ENCODE measurements at places on chromosomes 4 and X. TPM values are rescaled to one million over a fixed set of nuclear protein-coding genes. Genes with fewer than 3 reads are reported as not detected.
A peak's percentile ranks its signal among the peaks of the same experiment; 100 is the strongest.

DNA sequence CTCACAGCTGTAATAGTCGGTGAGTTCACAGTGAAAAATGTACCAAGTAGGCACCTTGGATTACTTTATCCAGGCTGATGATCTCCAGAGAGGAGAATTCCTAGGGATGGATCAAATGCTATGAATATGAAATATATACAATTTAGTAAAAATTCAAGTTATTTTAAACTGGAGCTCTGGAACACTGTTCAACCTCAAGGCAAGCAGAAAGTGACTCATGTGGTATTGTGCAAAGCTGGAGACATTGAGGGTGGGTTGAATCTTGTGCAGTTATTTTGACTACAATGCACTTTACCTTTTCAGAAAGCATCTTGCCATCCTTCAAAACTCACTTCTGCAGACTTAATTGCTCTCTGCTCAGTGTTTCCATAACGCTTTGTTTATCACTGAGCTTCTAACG, 43.4 kb downstream of the OSTC start:
- no peak for DNase-seq

DNA sequence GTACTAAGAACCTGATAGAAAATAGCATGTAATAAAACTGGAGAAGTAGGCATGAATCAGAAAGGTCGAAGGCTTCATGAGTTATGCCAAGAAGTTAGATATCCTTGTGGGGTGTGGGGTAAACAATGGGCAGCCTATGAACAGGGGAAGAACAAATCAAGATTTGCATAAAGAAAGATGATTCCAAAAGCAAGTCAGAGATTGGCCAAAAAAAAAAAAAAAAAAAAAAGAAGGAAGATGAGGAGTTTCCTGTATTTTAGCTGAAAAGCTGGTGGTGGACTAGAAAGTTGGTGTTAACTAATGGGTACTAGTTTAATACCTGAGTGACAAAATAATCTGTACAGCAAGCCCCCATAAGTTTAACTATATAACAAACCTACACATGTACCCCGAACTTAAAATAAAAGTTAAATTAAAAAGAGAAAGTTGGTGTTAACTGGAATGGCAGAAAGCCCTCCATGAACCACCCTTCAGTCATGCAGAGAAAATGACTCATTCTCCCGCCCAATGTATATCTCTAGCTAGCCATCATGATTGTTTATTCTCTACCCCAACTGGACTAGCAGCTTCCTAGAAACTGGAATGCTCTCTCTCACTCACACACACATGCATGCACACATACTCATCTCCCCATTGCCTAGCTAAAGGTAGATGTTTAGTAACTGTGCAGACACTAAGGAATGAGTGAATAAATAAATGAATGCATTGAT, 41.7 kb downstream of the ATP11C start:
- DNase-seq, result no peak

The ADH1C gene
- polyA plus RNA-seq, result 7.0 TPM

- DNase-seq, result no peak
Observed at GRCh38 chrX:119075270-119076025, 2.7 kb downstream of the CT47C1 start.

DNA sequence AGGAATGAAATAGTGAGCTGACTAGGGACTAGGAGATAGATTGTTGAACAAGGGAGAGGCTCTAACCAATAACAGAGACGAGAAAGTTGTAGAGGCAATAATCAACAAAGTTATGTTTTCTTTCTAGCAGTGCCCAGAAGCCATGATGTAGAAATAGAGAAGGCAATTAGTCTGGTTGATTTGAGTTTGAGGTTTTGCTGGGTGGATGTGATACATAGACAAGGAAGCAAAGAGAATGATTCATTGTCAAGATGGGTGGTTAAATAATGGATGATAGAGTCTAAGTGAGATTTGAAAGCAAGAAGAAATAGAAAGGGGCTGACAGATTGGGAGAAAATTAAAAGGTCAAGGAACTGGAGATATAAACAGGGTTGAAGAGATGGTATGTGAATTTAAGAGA, 11.2 kb downstream of the RBM41 start:
- no peak for DNase-seq

DNA sequence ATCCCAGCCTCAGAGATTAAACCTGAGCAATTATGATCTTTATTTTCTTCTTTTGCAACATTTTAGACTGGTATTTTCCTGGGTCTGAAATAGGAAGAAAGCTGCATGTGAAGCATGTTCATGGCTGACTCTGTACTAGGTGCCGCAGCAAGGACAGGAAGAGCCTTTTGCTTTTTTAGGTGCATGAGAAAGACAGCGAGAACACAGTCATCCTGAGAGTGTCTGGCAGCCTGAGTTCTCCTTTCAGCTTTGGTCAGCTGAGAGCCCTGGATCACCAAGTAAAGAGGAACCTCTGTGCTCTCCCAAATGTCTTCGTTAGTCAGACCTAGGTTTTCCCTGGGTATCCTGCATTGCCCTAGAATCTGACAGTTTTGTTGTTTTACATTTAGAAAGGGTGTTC, 29.8 kb downstream of the FAM149A start:
- DNase-seq, result peak; percentile 60

The MAGEH1 gene
- 43.7 TPM for polyA plus RNA-seq

GRCh38 chr4:169823685-169824084, 65.9 kb upstream of the HPF1 start:
- peak; percentile 80 for DNase-seq

DNA sequence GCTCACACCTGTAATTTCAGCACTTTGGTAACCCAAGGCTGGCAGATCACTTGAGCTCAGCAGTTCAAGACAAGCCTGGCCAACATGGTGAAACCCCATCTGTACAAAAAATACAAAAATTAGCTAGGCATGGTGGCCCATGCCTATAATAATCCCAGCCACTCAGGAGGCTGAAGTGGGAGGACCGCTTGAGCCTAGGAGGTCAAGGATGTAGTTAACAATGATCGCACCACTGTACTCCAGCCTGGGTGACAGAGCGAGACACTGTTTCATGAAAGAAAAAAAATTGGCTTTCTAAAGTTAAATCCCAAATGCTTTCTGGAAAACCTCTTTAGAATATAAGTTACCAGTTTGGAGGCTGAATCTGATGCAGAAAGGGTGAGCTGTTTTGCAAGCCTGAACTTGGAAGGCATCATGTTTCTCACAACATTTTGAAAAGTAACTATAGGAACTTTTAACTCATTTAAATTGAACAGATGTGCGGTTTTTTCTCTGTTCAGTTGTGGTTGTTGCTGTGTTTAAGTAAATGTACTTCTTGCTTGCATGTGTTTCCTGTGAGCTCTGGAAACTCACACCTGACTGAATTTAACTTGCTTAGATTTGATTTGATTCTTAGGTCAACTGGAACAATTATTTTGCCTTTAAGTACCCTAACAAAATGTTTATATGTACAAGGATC, 39.8 kb upstream of the TMEM131L start:
- peak; percentile 85 for DNase-seq

- DNase-seq, result no peak
Observed at GRCh38 chrX:68508799-68509198, 9.9 kb downstream of the YIPF6 start.

GRCh38 chrX:150941580-150941979, 41.6 kb upstream of the HMGB3 start:
- DNase-seq, result no peak

GRCh38 chrX:118116713-118117550, at the start of gene KLHL13:
Gene KLHL13, minus strand, starts transcription at chrX:118116810. Its CDS starts 88,337 bp downstream, at chrX:118028473.
- DNase-seq, result peak; percentile 81

The FABP2 gene
- not detected for polyA plus RNA-seq

DNA sequence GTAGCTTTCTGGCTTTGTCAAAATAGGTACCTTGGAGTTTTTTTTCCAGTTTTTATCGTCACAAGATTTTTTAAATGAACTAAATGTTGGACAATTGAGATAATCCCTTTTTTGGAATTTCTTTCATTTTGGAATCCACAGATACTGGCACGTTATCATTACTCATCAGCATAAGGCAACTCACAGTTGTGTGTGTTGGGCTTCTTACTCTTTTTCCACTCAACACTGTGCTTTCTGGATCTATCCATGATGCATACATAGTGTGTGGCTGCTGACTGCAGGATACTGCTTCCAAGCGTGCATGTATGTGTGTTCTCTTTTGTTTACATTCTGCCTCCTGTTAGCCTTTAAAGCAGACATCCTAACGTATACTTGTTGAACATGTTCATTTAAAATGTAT, 113.5 kb upstream of the FAM9A start:
- DNase-seq, result peak; percentile 73

The RHOXF2 gene
- not detected for polyA plus RNA-seq

The MGARP gene
- 0.42 TPM for polyA plus RNA-seq

DNA sequence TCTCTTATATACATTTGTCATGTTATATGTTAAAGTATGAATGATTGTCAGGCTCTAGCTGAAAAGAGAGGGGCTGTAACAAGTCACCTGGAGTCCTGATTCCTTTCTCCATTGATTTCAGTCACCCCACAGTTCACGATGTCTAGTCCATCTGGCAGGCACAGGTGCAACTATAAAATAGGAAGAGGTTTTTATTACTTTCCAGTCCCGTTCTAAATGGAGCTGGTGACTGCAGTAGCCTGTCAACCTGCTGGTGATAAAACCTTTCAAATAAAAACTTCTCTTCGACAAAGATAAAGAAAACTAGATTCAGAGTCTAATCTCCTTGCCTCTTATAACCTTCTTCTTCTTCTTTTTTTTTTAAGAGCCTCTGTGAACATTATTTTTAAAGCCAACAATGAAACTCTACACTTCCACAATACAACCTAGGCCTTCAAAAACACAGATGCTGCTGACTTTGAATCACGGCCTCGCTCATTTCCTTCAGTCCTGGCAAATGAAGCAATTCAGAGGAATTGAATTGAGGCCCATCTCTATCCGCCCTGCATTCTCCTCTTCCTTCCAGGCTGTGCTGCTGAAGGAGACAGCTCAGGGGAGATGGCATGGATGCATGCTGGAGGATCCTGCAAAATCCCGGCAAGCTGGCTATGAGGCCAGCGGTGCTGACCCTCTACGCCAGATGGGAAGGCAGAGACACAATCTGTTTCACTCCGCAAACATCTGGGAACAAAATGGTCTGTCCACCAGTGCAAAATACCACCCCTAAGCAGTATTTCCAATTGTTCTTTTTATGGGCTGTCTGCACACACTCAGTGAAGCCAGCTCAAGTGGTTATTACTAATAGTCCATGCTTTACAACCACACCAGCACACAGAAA, 27.3 kb upstream of the CDKN2AIP start:
- peak; percentile 48 for DNase-seq

DNA sequence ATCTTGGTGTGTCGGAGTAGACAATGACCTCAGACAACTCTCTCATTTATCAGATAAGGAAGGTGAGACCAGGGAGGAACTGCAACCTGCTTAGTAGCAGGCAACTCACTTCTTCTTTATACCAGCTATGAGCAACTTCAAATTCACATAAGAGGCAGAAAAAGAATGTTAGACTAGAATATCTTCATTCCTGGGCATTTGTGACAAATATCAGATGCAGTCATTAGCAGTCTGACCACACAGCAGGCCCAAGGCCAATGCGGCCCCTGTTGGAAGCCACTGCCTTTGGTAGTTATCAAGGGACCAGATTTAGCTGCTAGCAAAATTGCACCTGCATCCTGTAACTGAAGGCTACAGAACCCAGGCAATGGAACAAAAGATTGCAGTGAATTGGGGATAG, 219.2 kb upstream of the RASGEF1B start:
- DNase-seq, result no peak

The FHIP1A gene
- 4.2 TPM for polyA plus RNA-seq

DNA sequence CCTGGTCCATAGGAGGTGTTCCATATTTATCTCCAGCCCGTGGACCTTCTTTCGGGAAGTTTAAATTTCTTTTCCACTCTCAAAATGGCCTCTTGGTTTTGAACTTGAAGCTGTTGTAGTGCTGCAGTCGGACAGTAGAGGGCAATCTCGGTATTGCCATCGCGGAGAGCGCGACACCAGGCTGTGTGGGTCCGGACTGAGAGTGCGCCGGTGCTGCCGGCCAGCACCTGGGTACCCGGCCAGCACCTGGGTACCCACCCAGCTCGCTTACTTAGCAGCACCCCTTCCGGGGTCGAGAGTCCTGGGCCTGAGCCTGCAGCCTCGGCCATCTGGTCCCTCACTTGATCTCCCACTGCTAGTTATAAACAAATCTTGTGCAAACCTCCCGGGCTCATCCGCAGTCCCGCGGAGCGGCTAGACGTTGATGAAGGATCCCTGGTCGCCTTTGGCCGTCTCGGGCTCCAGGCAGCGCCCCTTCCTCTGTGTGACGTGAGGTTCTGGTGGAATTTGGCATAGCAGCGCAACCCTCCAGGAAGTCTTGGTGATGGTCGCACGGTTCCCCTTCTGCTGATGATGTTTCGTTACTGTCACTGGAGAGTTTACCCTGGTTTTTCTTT, 18.0 kb downstream of the FAM9A start:
- no peak for DNase-seq

The TLR1 gene
- 2.3 TPM for polyA plus RNA-seq
